ENCODE measurements at places on chromosomes 1 and 21.

- DNase-seq = no peak
Measured at GRCh38 chr1:23436520-23437354, 12.2 kb upstream of the TCEA3 start.

DNA sequence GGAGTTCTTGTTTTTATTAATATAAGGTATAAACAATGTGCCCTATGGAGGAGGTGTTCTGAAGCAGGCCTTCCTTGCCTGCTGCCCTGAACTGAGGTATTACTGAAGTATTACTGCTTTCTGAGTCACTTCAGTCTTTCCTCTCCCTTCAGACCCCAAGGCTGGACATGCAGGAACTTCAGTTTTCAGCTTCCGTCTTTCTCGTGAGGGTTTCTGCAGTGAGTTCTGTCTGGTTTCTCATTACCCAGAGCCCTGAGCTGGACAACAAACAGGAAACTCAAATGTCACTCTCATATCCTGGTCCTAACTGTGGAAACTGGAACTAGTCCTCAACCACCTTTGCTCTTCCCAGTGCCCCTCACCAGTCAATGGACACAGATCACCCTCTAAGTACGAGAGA, 46.8 kb downstream of the ELAVL4 start:
- DNase-seq = no peak

DNA sequence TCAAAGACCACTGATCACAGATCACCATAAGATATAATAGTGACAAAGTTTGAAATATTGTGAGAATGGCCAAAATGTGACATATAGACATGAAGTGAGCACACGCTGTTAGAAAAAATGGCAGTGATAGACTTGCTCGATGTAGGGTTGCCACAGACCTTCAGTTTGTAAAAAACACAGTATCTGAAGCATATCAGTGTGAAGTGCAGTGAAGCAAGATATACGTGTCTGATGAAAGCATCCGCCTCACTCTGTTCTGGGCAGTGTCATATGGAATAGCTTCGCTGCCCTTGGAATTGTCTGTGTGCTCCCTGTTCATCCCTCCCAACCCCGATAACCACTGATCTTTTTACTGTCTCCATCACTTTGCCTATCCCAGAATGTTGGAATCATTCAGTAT, 50.7 kb downstream of the GALNT2 start:
- no peak for DNase-seq

DNA sequence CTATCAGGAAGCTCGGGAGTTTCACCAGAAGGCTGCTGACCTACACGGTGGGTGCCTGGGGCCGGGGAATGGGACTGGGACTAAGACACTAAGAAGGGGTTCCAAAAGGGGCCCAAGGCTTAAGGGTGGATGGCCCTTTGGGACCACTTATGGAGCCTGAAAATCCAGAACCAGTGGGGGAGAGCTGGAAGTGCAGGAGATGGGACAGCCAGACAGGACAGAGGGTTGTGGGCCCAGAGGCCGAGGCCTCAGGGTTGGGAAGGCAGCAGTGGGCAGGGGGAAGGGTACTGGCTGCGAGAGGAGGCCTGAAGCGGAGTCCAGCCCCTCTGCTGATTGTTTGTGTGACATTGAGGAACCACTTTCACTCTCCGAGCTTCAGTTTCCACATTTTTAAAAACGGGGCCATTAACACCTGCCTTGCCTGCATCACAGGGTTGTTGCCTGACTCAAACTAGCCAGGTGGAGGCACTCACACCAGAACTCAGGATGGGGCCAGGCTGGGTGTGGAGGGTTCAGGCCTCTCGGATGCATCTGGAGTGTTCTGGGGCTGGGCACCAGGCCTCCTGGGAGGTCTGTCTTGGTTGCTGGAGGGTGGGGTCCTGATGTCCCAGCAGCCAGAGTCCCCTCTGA, 3.0 kb downstream of the TTC24 start:
- no peak for DNase-seq

- no peak for DNase-seq
Measured at GRCh38 chr1:40575336-40575735, 43.9 kb downstream of the ZNF684 start.

DNA sequence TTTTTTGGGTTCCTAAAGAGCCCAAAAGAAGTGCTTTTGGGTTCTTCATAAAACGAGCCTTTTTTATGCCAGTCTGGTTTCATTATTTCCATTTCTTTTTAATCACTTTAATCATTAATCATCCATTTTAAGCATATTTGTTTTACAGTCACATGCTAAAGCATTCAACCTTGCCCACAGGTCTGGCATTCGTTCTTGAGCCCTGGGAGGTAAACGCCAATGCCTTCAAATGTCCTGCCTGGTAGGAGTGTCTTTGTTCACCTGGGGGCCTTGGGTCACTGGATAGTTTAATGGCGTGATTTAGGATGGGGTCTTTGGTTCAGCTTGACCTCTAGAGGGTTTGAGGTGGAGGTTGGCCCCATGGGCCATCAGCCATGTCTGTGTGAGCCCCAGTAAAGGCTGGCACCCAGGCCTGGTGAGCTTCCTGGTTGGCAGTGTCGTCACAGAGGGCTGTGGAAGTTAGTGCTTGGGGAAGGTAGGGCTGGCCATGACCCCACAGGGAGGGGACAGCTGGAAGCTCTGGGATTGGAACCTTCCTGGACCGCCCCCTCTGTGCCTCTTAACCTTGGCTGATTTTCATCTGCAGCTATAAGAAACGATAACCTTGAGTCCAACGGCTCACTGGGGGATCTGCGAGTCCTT, 20.2 kb downstream of the C1orf174 start:
- no peak for DNase-seq

DNA sequence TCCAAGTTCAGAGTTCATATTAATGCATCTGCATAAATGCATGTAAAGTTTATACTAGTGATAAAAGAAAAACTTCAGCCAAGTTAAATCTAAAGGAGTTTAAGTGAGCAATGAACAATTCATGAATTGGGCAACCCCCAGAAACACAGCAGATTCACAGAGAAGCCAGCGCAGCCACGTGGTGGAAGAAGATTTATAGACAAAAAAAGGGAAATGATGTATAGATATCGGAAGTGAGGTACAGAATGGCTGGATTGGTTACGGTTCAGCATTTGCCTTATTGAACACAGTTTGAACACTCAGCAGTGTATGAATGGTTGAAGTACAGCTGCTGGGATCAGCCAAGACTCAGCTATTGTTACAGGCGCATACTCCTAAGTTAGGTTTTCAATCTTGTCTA, 5.7 kb downstream of the AK5 start:
- no peak for DNase-seq

DNA sequence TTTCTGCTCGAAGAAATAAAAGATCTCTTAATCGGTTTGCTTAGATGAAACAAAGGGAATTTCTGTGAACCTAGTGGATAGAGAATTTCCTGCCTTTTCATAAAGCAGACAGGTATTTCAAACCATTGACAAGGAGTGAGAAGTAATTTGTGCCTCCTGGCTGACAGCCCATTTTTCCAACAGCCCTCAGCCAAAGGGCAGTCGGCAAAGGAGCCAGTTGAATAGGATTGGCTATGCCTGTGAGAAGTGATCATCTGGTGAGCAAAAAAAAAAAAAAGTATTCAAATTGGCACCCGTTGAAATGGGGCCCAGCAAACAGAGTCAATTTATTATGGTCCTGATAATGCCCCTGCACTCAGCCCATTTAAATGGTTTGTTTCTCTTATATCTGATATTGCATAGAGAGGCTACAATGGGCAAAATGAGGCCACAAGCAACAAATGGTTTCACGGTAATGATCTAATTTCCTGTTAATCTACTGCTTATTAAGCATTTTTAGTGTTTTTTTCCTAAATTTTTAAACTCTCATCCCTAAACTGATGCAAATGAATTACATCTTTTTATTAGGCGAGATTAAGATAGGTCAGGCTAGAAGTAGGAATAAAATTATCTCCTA, 477.5 kb downstream of the NUF2 start:
- DNase-seq = no peak

DNA sequence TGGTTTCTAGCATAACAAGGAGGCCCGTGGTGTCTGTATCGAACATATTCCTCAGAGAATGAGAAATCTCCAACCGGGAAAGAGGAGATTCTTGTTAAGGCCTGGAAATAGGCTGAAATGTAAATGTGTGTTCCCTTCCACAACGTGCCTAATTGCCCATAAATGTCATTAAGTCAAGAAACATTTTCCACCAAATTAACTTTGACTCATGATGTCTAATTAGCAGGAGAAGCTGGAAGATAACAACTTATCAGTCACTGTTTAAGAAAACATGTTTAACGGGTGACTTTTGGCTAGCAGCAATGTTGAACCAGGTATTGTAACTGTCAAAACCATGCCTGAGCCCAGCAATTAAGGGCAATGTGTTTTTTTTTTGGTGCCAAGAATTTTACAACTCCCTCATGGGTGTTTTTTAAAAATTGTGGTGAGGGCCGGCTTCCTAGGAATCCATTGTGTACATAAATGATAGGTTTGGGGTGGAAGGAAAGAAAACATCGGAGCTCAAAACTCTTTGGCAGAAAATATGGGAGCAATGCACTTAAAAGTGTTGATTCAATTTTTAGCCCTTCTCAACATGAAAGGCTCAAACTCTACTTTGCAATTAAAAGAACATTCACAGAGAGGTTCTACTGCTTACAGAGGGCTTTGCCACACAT, 67.0 kb downstream of the OLIG1 start:
- DNase-seq = no peak

GRCh38 chr1:51324251-51325010, 5.9 kb downstream of the TTC39A start:
- no peak for DNase-seq

- DNase-seq = no peak
Measured at GRCh38 chr1:200436436-200436835, 26.6 kb upstream of the ZNF281 start.

DNA sequence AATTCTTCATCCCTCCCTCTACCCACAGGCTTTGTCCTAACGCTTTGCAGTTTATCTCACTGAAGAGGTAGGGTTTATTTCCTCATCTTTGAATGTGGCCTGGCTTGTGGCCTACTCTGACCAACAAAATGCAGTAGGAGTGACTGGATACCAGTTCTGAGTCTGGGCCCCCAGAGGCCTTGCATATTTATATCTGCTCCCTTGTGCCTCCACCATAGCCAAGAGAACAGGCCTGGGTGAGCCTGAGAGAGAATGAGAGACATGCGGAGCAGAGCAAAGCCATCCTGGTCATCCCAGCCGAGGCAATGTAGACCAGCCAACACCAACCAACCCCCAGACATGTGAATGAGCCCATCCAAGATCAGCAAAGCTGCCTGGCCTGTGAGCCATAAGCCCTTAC, 30.3 kb downstream of the SMIM12 start:
- no peak for DNase-seq

DNA sequence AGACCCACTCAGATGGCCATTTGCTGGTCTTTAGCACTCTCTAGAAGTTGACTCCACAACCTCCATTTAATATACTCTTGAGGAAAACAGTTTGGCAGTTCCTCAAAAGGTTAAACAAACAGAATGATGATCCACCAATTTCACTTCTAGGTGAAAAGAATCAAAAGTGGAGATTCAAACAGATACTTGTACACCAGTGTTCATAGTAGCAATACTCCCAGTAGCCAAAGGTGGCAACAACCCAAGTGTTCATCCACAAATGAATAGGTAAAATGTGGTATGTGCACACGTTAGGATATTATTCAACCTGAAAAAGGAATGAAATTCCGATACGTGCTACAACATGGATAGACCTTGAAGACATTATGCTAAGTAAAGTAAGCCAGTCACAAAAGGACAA, 6.3 kb downstream of the PRCC start:
- DNase-seq = no peak

DNA sequence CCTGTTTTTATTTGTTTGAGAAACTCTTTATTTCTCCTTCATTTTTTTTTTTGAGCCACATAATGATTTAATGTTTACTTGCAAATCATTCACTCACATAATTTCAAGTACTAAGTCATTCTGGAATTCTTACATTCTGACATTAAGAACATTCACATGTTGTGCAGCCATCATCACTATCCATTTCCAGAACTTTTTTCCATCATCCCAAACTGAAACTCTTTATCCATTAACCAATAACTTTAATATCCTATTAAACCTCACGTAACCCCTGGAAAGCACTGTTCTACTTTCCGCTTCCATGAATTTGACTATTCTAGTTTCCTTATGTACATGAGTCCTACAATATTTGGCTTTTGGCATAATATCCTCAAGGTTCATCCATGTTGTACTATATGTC, 52.5 kb upstream of the TEKT2 start:
- DNase-seq = no peak

GRCh38 chr21:28761674-28762356, 230.9 kb downstream of the LTN1 start:
- DNase-seq = no peak

Measured in PC-9 (cell line).